ENCODE measurements at places on chromosomes 16 and 17.

- no peak for DNase-seq
Observed at GRCh38 chr17:80424878-80425765, 10.2 kb downstream of the ENDOV start.

DNA sequence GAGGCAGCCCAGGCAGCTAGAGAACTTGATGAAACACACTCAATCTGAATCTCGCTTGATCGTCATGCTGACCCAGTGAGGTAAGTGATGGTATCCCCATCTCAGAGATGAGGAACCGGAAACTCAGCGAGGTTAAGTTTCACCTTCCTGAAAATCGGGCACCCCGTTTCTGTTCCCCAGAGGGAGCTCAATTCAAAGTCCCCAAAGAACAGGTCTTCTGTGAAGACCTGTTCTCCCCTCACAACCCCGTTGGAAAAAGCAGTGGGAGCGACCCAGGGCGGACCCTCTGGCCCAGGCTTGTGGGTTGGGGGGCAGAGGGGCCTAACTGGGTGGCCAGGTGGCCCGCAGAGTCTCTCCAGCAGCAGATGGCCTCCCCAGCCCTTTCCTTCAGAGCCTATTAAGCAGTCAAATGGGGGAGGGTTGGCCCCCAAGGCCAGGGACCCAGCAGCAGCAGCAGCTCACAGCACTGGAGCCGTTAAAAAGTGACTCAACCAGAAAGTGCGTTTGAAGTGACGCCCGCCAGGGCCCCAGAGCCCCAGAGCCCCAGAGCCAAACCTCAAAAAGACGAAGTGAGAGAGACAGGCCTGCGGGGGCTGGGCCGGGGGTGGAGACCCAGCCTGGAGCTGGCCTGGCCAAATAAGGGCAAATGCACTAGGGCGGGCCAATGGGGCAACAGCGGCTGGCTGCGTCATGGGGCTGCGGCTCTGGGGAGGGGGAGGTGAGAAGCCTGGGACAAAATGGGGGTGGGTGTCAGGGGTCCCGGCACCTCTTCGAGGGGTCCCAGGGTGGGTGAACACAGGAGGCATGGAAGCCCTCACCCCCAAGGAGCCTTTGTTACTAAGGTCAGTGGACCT is 9.2 kb upstream of the TSPOAP1 start:
- no peak for DNase-seq

- DNase-seq = no peak
Observed at GRCh38 chr16:89138843-89139520, 32.6 kb upstream of the CDH15 start.

- no peak for DNase-seq
Observed at GRCh38 chr16:84756830-84757229, 57.0 kb downstream of the USP10 start.

DNA sequence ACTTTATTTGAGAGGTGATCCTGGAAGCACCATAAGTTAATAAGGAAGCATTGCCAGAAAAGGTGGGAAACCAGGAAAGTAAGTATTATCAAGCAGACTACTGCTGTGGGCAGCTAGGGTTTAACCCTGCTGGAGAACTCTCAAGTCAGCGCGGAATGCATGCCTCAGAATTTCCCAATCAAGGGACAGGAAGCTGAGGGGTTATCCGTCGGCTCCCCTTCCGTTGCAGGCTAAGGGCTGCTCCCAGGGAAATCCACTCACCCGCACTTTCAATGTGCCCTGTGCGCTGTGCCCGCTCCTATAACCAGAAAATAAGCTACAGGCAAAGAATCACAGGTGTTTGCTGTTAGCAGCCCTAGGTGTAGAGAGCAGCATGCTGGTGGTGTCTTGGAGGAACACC is 138.5 kb upstream of the CACNG3 start:
- DNase-seq = no peak

GRCh38 chr17:79789943-79790804 is 6.7 kb downstream of the CBX8 start:
- no peak for DNase-seq

Measured in brain pericyte (primary cell).